ENCODE measurements at places on chromosomes 11 and 22.

- H3K4me3 ChIP-seq = peak overlapping the region; percentile 64
- H3K27me3 ChIP-seq = no peaks in the 10 kb centered on the region
- H3K27ac ChIP-seq = peak overlapping the region; percentile 60
- no peak for DNase-seq
- H3K4me1 ChIP-seq = peaks cover 22% of the 10 kb centered on the region
These were observed 26.9 kb upstream of the GRAMD4 start for GRCh38 chr22:46593211-46593681.

- peak; percentile 54 for DNase-seq
- H3K4me1 ChIP-seq = peaks cover 6% of the 10 kb centered on the region
- no peak overlapping the region for H3K27ac ChIP-seq
- H3K27me3 ChIP-seq = no peaks in the 10 kb centered on the region
- H3K4me3 ChIP-seq = no peak overlapping the region
These were observed 34.3 kb downstream of the TSPAN18 start for GRCh38 chr11:44760917-44761550.

DNA sequence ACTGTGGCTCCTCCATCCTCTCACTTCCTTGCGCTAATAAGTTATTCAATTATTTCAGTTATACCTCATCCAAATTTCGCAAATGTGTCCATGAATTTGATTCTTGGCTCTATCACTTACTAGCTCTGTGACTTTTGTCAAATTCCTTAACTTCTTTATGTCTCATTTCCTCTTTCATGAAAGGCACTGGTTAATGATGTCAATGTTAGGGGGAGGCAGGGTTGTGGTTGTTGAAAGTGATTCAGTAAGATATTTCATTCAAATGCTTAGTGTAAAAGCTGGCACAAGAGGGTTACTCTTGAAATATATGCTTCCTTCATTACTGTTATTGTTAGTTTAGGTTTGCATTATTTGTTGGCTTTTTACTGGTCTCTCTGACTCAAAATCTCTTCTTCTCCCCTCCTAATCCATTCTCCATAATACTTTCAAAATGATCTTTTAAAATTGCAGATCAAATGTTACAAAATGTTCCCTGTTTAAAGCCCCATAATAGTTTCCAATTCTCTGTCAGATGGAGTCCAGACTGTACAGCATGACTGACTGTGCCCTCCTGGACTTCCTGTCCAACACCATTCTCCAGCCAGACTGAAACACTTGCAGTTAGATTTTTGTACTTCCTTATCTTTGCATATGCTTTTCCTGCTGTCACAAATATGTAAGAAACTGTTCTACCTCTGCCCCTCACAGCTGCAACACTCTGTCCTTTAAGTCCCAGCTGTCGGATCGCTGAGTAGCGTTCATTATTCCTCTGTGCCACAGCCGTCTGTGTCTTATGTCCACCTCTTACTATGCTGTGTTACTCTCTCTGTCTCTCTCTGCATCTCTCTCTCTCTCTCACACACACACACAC lies 510.6 kb upstream of the RAG2 start:
- H3K4me1 ChIP-seq = no peaks in the 10 kb centered on the region
- no peak overlapping the region for H3K4me3 ChIP-seq
- DNase-seq = no peak
- H3K27me3 ChIP-seq = no peaks in the 10 kb centered on the region

GRCh38 chr11:119688356-119688755 lies 40.6 kb downstream of the NECTIN1 start:
- H3K27me3 ChIP-seq = no peaks in the 10 kb centered on the region
- H3K36me3 ChIP-seq = no peaks in the 10 kb centered on the region
- DNase-seq = no peak
- no peaks in the 10 kb centered on the region for H3K4me1 ChIP-seq
- H3K27ac ChIP-seq = no peak overlapping the region

DNA sequence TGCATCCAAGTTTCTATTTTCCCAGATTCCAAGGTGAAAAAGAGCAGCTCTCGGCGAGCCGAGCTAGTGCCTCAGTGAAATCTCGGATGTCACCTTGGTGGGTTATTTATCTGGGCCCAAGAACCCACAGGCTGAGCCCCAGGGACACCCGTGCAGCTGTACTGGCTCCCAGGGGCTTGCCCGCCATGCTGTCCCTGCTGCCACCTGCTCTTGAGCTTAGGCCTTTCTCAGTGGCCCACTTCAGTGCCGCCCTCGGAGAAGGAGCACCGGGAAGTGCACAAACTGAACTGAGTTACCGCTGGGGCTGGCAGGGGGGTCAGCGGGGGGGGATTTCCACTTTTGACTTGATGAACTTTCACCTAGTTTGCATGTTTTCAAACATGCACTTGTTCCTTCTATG lies 27.9 kb downstream of the CPT1A start:
- peaks cover 14% of the 10 kb centered on the region for H3K4me1 ChIP-seq
- H3K27ac ChIP-seq = no peak overlapping the region
- no peak overlapping the region for H3K4me3 ChIP-seq
- peaks cover 38% of the 10 kb centered on the region for H3K36me3 ChIP-seq
- no peaks in the 10 kb centered on the region for H3K27me3 ChIP-seq

DNA sequence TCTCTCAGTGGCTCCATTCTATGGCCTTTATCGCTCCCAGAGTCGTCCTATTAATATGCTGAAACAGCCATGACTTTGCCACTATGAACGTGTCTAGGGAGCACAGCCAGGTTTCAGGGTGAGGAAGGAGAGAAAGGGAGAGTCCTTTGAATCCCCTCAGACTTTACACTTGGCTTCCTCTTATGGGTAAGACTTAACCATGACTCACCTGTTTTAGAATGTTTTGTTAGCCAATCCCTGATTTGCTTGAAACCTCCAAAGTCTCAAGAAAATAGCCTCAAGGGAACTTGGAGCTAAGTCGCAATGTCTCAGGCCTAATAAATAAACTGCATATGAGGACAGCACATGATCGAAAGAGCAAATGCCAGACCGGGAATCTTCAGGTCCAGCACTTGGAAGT lies 131.2 kb upstream of the RCN1 start:
- H3K36me3 ChIP-seq = no peaks in the 10 kb centered on the region
- no peak for DNase-seq
- no peak overlapping the region for H3K27ac ChIP-seq
- no peaks in the 10 kb centered on the region for H3K4me1 ChIP-seq

DNA sequence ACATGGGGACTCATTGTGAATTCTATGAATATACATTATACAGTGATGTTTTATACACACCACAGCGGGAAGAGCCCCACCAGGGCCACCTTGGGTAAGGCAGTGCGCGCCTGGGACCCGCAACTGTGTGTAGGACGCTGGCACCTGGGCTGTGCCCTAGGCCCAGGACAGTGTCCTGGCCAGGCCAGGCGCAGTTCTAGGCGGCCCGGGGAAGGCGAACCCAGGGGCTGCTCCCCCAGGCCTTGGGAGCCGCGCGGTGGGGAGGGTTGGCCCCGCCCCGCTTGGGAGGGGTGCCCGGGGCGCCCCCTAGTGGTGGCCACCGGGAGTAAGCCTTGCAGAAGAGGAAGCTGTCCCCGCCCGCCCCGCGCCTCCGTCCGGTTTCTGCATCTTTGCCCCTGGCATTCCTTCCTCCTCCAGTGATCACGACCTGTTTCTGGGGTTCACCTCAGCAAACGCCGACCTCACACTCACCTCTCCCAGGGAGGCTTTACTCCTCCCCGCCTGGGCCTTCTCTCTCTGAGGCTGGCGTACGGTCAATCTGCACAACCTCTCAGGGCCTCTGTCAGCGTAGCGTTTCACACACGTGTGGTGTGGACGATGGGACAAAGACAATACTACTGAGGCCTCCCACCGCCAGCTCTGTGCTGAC lies 9.5 kb upstream of the EHD1 start:
- H3K4me1 ChIP-seq = peaks cover 4% of the 10 kb centered on the region
- peak overlapping the region; percentile 50 for H3K27ac ChIP-seq
- no peaks in the 10 kb centered on the region for H3K27me3 ChIP-seq

DNA sequence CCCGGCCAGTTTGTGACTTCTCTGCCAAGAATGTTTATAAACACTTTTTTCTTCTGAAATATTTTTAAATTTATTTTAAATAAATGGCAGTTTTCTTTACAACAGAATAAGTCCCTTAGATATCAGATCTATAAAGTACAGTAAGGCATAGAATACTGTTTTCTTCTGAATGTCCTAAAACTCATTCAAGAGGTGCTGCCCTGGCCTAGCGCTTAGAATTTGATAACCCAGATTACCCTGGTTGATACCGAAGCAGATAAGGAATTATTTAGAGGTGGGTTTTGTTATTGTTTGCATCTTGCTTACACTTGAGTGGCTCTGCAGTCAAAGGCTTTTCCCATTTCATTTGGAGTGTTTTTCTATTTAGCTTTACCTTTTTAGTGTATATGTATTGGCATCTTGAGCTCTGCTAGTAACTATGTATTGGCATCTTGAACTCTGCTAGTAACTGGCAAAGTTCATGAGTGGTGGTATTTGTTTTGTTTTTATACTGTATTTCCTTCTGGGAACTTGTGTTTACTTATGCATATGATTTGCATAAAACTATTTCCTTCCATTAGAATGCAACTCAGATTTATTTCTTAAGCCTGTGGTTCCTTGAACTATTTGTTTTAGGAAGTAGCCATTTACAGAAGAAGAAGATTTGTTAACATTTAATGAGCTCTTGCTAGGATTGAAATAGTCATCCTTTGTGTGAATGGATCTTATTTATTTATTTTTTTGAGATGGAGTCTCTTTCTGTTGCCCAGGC lies 1.2 kb downstream of the ACAD8 start:
- DNase-seq = no peak
- no peaks in the 10 kb centered on the region for H3K27me3 ChIP-seq
- H3K27ac ChIP-seq = no peak overlapping the region
- H3K36me3 ChIP-seq = peaks cover 24% of the 10 kb centered on the region

DNA sequence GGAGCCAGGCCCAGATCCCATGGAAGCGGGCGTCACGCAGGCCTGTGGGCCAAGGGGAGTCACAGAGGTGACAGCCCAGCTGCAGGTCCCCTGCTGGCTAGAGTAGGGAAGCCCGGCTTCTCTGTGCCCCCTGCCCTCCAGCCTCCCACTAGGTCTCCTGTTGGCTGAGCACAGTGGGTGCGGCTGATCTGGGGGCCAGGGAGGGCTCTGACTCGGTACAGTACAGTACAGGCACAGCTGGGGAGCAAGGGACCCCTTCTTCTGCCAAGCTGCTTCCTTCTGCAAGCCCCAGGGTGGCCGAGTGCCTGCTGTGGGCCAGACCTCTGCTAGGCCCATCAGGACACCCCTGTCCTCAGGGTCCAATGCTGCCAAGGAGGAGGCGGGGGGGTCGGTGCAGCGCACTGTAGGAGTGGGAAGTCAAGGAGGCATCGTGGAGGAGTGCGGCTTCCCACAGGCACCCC lies 10.1 kb downstream of the SUSD2 start:
- no peak overlapping the region for H3K27ac ChIP-seq
- H3K4me3 ChIP-seq = no peak overlapping the region
- DNase-seq = no peak
- H3K36me3 ChIP-seq = no peaks in the 10 kb centered on the region
- peaks cover 20% of the 10 kb centered on the region for H3K4me1 ChIP-seq

DNA sequence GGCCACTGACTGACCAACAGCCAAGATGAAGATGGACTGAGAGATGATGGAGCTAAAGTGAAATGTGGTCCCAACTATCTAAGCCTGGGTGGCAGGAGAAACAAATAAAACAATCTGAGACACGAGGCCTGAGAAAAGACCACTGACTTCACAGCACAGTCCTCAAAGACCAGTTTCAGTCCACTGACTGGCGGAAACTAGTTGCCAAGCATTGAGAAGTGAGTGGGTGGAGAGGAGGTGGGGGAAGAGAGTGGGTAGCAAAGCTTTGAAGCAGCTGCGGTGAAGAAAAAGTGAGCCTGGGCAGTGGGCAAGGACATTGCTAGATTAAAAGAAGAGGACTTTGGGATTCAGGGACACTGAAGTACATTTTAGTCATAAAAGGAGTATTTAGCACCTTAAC lies 1.9 kb downstream of the MS4A1 start:
- no peaks in the 10 kb centered on the region for H3K36me3 ChIP-seq
- no peak overlapping the region for H3K4me3 ChIP-seq
- no peaks in the 10 kb centered on the region for H3K27me3 ChIP-seq

GRCh38 chr11:66067640-66068039 lies 2.4 kb upstream of the PACS1 start:
- H3K4me3 ChIP-seq = no peak overlapping the region
- H3K27me3 ChIP-seq = no peaks in the 10 kb centered on the region
- DNase-seq = no peak
- peaks cover 38% of the 10 kb centered on the region for H3K36me3 ChIP-seq
- H3K4me1 ChIP-seq = peaks cover 33% of the 10 kb centered on the region

DNA sequence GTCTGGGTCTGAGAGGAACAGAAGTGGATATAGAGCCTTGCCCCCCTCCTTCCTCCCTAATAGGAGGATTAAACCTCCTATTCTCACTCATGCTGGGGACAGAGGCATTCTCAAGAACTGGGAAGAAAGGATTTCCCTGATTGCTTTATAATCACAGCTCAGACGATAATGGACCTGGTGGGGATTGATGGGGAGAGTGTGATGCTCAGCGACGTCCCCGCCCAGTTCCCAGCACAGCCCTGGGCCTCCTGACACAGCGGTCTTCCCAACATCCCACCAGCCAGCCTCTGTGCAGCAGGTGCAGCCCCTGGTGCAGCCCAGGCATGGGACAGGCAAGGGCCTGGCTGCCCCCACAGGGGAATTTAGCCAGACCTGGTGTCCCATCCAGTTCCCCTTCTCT lies 28.4 kb downstream of the TRIM29 start:
- H3K36me3 ChIP-seq = no peaks in the 10 kb centered on the region
- no peaks in the 10 kb centered on the region for H3K27me3 ChIP-seq
- no peaks in the 10 kb centered on the region for H3K4me1 ChIP-seq
- no peak overlapping the region for H3K27ac ChIP-seq
- H3K4me3 ChIP-seq = no peak overlapping the region
- DNase-seq = no peak

DNA sequence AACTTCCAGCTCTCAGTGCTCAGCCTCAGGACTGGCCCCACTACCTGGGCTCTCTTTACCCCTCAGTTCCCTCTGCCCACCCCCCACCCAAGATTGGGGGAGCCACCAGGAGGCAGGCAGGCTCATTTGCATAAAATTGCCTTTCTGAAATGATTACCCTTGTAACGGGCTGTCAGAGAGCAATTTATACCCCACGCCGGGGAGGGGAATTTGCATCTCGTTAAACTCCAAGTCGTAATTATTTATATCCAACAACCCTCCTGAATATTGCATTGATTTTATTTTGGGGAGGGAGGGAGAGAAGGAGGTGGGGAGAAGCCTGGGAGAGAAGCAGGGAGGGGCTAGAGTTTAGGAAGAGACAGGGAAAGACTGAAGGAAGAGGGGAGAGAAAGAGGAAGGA lies 8.3 kb downstream of the NRXN2 start:
- H3K4me1 ChIP-seq = peaks cover 3% of the 10 kb centered on the region
- no peak for DNase-seq
- H3K27ac ChIP-seq = no peak overlapping the region
- no peaks in the 10 kb centered on the region for H3K36me3 ChIP-seq
- H3K27me3 ChIP-seq = peaks cover 7% of the 10 kb centered on the region

Measured in thoracic aorta (tissue), 2 donors.